ENCODE measurements at places on chromosomes 3 and 15.

GRCh38 chr3:14721126-14721864, 46.4 kb downstream of the C3orf20 start:
- no peak for DNase-seq

- no peak for DNase-seq
Measured at GRCh38 chr3:149077628-149078027, 8.7 kb downstream of the HLTF start.

DNA sequence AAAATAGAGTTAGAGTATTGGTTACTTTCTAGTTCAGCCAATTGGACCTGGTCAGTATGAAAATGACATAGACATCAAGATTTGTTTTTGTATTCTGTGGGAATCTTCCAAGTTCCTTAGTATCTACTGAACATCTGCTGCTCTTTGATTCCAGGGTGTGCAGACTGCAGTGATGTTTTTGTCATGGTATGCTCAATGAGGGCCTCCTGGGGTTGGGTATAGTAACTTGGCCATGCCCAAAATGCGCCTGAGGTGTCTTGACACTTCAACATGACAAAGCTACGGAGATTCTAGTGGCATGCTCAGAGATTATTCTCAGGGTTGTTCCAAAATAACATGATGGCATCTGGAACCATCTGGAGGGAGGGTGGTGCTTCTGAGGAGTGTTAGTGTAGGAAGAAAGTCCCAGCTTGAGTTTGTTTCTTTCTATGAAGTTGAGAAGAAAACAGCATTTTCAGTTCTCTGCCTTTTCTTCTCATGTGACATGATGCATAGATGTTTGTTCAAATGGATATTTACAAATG, 313.5 kb upstream of the TBL1XR1 start:
- no peak for DNase-seq

GRCh38 chr15:59276225-59277178, 69.9 kb downstream of the LDHAL6B start:
- DNase-seq, result no peak

DNA sequence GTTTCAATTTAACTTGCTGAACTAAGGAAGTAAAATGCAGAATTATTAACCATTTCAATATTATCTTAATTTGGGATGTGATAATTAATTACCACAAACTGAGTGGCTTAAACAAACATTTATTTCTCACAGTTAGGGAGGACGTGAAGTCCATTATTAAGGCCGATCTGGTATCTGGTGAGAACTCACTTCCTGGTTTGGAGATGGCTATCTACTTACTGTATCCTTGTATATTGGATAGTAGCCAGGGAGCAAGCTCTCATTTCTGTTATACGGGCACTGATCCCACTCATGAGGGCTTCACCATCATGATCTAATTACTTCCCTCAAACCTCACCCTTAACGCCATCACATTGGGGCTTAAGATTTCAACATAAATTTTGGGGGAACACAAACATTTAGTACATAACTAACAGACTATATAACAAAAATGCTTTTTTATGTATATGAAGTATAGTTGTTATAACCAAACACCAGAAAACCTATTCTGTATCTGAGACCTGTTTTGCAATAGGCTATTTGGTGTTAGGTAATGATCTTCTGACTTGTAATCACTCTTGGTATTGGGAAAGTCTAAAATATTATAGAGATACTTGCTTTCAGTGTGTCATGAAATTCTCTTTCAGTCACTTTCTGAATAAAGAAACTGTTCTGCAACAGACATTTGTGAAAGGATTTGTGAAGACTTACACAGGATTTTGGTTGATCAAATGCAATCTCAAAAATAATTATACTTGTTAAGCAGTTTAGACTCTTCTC, 4.7 kb upstream of the KPNA4 start:
- no peak for DNase-seq
